ENCODE measurements at places on chromosomes 4 and X.

- DNase-seq, result no peak
These were observed 352.4 kb downstream of the GRIA2 start for GRCh38 chr4:157572951-157573350.

DNA sequence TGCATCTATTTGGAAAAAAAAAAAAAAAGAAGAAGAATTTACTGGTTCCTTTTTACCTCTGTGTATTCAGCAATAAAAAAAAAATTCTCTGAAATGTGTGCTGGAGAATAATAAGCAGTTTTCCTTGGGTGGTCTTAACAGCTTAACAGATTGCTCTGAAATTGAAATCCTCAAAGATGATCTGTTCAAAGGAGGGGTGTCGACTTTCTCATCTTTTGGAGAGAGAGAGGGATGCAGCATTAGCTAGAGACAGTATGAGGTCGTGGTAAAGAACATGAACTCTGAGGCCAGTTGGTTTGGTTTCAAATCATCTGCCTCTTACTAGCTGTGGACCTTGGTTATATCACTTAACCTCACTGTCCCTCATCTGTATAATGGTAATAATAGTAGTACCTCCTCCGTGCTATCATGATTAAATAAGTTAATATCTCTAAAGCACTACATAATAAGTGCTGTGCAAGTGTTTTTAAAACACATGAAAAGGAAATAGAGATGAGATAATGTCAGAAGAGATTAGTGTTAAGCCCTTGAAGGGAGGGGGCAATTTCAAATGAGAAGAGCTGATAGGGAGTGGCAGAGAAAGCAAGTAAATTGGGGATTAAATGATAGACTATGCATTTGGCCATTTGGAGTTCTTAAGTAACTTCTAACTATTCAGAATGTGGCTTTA is 109.9 kb upstream of the LIMCH1 start:
- no peak for DNase-seq

DNA sequence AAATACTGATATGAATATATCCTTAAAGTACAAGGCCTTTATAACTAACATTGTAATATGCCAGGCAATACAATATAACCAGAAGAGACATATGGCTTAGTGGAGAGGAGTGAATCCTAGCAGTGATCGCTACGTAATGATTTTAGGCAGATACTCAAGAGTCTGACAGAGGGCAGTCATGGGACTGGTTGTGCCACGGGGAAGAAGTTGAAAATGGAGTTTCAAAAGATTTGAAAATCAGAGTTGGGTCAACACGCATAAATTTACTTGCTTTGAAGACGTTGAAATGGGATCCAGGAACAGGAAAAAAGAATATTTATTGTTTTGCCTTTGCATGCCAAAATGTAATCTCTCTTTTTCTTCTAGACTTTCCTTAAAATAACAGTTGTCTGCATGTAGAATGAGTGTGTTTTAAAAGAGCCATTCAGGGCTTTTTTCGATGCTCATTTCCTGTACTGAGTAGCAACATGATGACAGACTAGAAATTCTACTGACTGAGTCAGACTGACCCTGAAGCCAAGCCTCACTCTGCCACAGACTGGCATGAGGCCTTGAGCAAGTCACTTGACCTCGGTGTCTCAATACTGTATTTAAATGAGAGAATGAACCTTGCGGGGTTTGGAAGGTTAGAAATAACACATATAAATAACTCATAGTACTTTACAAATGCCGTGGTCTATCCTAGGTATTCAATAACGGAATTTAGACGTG is 8.1 kb upstream of the SMS start:
- DNase-seq, result peak; percentile 54

GRCh38 chrX:155071694-155072280 is 479 bp downstream of the BRCC3 start:
- no peak for DNase-seq

GRCh38 chr4:22485737-22486136 is 30.1 kb downstream of the ADGRA3 start:
- DNase-seq, result no peak

DNA sequence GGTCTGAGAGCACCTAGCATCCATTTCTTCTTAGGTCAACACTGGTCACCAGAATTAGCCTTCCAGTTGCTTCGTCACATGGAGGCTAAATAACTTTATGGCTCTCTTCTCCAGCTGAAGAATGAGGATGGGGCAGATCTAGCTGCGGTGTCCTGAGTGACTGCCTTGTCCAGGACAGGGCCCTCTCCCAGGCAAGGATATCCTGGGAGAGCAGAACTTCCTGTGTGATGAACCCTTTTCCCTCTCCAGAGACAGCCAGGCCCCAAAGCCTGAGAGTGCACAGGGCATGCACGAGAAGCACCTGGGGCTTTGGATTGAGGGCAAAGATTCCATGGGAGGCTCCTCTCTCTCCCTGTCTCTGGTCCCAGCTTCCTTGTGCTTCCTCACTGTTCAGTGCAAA is 108.2 kb upstream of the MAMLD1 start:
- DNase-seq, result no peak

DNA sequence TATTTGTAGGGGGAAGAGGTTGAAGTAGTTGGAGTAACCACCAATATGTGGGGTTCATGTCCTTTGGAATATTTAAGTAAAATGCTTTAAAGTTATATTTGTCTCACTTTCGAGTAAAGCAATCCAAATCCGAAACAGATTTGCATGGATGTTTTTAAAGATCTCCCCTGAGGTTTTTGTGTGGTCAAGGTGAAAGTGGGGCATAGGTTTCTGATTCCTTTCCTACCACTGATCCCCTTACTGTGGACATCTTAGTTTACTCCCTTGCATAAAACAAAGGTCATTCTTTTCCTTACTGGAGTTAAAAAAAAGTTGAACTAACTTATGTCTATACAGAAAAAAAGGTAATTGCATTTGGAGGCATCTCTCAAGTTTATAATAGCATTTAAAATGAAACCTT is 71.9 kb upstream of the PHOX2B start:
- DNase-seq, result no peak

DNA sequence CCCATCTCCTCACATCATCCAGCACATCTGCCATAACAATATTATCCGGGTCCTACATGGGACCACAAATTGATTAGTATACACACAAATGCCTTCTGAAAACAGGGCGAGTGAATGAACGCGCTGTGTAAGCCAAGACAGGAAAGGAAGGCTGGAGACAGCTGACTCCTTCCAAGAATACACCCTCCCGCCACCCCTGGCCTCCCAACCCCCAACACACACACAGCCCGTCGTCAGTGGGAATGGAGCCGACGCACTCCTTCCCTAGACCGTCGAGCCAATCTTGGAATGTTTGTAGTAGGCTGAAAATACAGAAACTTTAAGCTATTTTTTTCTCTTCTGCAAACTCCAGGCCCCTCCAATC is 319 bp upstream of the MAGEH1 start:
- no peak for DNase-seq

GRCh38 chr4:74109870-74110605 is 11.0 kb upstream of the CXCL2 start:
- DNase-seq, result no peak

DNA sequence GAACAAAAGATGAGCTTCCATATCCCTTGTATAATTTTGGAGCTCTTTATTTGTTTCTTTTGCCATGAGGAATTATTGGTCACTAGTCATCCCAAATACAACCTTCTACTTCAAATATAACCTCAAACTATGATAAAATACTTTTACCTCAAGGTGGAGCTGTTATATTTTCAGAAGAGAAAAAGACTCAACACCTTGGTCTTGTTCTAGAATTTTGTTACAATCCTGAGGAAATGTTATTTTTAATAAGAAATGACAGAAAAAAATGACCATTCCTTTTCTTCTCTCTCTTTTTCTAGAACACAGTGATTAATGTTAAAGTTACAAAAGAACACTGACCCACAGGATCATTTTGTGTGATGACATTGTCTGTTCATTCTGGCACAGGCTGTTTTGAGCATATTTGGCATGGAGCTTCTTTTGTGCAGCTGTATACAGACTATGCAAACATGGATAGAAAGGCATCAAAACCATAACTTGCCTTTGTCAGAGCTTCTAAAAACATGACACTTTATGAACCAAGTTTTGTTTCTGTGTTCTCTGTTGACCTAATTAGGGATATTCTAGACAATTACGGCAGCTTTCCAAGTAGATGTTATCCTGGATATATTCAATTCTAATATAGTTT is 159.6 kb upstream of the CTSO start:
- no peak for DNase-seq

GRCh38 chrX:84735025-84735424 is 232.8 kb upstream of the HDX start:
- no peak for DNase-seq

DNA sequence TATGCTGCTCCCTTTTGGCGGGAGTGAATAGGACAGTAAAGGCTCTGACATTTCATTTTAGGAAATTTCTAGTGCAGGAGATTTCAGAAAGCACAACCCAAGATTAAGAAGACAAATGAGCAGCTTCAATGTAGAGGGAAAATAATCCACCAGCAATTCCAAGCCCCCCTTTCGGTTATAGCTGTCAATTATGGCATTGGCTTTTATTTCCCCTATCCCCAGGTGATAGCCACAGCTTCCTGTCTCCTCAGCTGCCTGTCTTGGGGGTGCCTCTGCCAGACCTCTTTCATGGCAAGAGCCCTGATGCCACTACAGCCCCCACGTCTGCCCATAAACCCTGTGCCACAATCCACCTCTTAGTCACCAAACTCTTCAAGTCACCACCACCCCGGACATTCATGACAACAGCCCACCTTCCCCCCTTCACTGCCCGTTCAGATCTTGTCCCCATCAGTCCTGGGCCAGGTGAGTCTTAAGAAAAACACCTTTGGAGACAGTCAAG is 48.4 kb upstream of the CLNK start:
- no peak for DNase-seq

GRCh38 chr4:41456559-41457101 is 81.3 kb upstream of the LIMCH1 start:
- DNase-seq, result no peak

- peak; percentile 9 for DNase-seq
These were observed 125.2 kb downstream of the NHS start for GRCh38 chrX:17500145-17500579.

Measured in Calu3 (cell line).